ENCODE measurements at places on chromosomes 3 and 15.

- no peak for DNase-seq
Observed at GRCh38 chr3:23566499-23566898, 239.3 kb upstream of the UBE2E1 start.

DNA sequence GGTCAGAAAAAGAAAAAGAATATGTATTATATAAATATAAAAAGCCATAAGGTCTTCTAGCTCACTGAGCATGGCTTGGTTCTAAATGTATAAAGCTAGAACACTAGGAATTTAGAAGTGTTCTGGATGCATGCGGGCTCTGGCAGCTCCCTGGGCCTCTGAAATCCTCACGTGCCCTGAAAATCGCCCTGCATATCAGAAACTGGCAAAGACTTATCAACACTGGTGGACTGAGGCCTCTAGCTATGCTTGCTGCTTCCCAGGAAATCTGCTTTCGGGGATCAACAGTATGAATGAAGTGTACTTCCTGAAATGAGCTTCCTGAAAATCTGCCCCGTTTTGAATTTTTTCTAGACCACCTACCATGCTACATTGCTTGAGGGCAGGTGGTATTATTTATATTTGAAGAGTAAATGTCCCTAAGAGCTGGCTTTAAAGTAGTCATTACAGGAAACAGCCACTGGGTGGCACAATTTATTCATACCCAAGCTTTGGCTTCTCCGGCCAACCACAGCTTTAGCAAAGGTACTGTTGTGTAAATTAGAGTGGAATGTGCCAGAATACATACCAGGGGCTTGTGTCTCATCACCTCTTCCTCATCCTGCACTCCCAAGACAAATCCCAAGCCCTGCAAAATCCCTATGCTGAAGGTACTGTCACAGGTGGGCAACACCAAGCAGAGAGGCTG lies 17.7 kb downstream of the CRTAP start:
- DNase-seq, result no peak

GRCh38 chr15:31477851-31478701 lies 151.4 kb downstream of the KLF13 start:
- DNase-seq, result no peak

DNA sequence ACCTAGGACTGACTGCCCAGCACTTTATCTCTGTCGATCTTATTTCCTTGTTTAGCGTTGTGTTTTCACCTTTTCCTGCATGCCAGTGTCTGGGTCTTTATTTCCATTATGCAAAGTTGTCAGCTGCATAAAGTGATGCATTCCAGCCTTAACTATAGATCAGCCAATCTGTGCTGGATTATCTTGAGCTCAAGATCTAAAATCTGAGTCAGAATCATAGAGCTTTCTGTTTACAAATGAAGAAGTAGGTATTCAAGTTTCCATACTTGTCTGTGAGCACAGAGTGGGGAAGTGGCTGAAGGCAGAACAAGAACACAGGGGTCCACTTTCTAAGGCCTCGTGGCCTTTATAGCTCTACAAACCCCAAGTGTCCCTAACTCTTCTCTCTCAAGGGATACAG lies 82.4 kb upstream of the PLCL2 start:
- no peak for DNase-seq

DNA sequence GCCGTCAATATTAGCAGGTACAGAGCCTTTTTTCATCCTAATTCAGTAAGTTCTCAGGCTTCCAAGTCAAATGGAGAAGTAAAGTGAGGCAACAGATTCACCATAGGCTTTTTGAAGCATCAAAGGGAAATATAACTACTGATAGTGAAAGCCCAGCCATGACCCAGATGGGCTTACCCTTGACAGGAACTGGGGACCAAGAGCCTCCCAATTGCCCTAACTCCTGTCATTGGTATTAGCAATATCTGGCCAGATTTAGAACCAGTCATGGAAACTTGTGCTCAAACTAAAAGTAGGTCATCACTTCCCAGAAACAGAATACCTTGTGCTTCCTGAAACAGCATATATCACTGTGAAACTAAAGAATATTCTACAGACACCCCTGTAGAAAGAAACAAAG lies 33.0 kb downstream of the NME9 start:
- no peak for DNase-seq

DNA sequence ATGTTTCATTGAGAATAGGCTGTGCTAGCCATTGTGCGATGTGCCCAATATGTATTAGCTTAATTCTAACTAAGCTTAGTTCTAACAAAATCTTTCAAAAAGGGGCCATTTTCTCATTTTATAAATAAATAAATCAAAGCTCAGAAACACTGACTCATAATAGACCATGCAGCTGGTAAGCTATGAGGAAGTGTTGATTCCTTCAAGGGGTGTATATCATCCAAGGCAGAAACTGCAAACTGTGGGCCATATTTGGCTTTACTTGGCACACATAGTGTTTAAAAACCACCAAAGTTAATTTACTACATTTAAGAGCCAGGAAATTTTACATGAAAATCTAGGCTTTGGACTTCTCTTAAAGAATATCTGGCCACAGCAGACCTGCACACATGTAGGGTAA lies 136.5 kb downstream of the ZNF621 start:
- no peak for DNase-seq

DNA sequence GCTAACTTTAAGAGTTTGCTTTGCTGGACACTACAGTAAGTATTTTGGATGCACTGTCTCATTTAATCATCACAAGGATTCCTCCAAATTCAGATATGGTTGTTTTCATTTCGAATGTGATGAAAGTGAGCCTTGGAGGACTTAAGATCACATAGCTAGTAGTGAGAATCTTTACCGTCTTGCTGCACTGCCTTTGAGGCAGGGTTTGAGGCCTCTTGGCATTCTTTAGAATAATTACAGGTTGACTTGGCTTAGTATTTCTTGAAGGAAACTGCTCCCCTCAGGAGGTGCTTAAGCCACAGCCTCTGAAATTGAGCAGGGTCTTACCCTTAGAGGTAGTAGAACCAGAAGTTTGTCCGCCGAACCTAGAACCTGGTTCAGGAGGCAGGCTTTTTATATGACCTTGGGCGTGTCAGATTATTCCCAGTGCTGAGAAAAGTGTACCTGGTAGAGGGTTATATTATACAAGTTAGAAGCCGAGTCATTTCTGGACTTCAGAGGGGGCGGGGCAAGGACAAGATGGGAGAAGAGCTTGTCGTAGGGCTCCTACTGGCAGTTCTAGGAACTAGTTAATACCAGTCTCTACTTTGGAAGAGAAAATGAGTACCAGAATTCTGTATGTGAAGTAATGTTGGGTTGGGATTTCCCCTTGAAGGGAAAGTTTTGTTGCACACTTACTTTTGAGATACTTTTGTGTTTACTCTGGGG lies 1.1 kb downstream of the TFG start:
- DNase-seq, result no peak

DNA sequence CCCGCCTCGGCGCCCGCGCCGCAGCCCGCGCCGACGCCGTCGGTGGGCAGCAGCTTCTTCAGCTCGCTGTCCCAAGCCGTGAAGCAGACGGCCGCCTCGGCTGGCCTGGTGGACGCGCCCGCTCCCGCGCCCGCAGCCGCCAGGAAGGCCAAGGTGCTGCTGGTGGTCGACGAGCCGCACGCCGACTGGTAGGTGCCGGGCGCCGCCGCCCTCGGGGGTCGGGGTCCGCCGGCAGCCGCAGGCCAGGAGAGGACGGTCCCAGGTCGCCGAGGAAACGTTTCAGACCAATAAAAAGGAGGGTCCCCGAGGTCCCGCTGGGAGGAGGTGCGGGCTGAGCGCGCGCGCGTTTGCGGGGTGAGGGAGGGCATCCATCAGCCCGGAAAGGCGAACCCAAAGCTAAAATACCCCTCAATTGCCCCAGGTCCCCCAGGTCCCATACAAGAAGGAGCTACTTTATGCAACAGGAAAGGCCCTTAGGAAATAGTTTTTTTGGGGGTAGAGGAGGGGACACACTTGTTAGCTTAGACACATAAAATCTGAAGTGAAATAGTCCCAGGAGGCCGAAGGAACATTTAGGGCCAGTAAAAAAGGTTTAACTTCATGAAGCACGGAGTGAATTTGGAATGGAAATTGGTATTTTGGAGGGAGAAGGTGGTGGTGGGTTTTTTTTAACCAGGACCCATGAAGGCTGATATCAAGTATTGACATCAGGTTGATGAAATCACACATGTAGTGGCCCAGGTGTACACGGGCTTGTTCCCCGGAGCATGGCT lies 739 bp downstream of the SYN2 start:
- DNase-seq, result no peak

DNA sequence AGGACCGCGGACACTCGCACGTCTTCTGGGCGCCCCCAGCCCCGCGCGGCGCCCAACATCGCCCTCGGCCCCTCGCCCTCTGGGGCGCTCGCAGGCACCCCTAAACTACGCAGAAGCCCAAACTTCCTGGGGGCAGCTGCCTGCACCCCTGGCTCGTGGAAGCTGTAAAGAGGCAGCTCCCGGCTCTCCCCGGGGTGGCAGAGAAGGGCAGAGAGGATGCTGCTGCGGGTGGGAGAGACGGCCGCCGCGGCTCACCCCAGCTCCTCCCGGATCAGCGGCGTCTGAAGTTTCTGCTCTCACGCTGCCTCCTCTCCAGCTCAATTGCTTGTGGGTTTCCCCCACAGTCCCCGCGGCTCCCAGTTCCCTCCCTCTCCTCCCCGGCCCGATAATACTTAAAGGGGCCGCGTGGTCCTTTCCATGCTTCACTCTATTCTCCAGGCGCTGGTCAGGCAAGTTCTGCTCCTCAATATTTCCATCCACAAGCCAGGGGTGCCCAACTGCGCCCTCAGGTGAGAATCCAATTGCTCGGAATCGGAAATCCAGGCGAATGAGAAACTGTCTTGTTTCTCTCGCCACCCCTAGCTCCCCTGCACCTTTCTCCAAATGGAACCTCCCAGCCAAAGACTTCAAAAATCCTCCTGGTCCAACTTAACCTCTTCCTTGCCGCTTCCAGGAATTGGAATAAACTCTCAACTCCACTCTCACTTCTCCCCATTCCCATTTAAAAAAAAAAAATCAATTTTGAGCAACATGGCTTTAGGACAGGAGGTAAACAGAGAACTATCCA lies 748.5 kb downstream of the ROBO1 start:
- no peak for DNase-seq

DNA sequence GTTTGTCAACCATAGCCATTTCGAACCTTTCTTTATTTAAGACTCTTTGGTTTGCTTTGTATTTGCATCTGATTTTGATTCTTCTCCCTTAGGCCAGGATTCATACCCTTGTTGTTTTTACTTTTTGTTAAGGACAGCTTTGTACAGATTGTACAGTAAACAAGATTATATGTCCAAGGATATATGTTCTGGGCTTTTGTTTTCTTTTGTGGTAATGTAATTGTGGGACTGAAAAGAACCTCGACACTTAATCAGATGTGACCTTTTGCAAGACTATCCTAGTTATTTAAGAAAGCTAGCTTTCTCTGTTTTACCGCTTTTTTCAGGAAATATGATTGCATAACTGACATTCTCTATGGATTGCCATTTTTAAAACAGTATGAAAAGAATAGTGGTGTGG lies 67.0 kb upstream of the SAMMSON start:
- DNase-seq, result no peak

GRCh38 chr15:42035435-42035761 lies 14.6 kb upstream of the PLA2G4E start:
- DNase-seq, result no peak

DNA sequence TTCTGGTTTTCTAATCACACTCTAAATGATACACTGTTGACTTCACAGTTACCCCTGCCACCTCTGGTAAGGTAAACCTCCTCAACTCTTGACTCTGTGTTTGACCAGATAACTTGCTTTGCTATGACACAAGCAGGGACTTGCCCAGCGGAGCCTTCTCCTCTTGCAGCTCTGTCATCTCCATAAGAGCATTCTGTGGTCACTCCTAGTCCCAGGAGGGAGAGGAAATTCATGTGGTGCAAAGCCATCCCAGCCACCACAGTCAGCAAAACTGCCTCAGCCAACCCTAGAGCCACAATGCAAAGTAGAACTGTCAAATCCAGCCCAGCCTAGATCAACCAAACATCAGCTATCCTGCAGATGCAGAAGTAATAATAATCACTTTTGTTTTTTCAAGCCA lies 144.7 kb upstream of the GADL1 start:
- DNase-seq, result no peak

GRCh38 chr15:71057581-71057980 lies 57.7 kb upstream of the THSD4 start:
- DNase-seq, result no peak

GRCh38 chr15:28861031-28861534 lies 12.6 kb upstream of the GOLGA6L7 start:
- no peak for DNase-seq

- no peak for DNase-seq
Observed at GRCh38 chr3:4261406-4261805, 41.8 kb upstream of the SETMAR start.

- no peak for DNase-seq
Observed at GRCh38 chr3:31455524-31455923, 77.2 kb upstream of the STT3B start.

DNA sequence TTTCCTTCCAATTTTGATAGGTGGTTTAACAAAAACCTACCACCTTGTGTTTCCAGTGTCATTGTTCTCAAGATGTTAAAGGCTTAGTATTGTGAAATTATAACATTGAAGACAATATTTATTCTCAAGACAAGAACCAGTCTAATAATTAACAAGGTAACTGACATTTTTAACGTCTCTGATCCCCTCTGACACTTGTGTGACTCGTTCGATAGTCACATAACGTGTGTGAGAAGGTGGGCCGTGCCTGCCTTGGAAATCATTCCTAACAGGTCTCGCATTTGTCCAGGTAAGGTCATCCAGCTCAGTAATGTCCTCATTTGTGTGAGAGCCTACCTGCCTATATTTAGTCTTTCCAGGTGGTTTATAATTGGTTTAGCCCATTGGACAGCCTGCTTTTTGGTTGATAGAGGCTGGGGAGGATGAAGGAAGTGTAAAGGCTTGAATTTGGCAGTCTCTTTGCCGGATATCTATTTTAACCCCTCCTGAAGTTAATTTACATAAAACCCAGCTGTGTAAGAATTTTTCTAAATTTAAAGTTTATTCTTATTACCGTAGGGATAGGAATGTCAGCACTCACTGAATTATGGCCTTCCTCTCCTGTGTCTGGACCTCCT lies 94.4 kb downstream of the AKAP13 start:
- no peak for DNase-seq

- no peak for DNase-seq
Observed at GRCh38 chr3:150114873-150115540, 144.3 kb upstream of the PFN2 start.

GRCh38 chr3:17023006-17023664 lies 138.4 kb downstream of the PLCL2 start:
- peak; percentile 11 for DNase-seq

GRCh38 chr3:196344663-196345062 lies 6.5 kb upstream of the TM4SF19 start:
- DNase-seq, result no peak

DNA sequence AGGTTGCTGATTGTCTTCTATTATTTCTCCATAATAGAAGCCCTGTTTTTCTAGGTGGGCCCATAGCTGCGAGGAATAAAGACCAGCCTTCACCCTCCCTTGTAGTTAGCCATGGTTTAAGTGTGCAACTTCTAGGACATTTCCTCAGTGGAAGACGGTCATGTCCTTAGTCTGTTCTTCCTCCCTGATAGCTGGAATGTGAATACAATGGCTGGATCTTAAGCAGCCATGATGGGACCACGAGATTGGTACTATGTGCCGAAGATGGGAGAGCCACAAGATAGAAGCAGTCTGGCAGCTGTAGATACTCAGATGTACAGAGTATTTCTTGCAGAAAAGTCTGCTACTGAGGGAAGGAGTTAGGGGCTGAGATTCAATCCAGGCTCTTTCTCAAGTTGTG lies 152.9 kb downstream of the PTPRG start:
- no peak for DNase-seq

GRCh38 chr15:50116477-50116876 lies 2.6 kb downstream of the ATP8B4 start:
- no peak for DNase-seq

Measured in stimulated activated CD8-positive, alpha-beta memory T cell treated with anti-CD3 and anti-CD28 coated beads, Interleukin-7, amount 100 ng/mL, for 1 hour (primary cell).